ENCODE measurements at places on chromosomes 4 and X.
A peak's percentile ranks its signal among the peaks of the same experiment; 100 is the strongest.

DNA sequence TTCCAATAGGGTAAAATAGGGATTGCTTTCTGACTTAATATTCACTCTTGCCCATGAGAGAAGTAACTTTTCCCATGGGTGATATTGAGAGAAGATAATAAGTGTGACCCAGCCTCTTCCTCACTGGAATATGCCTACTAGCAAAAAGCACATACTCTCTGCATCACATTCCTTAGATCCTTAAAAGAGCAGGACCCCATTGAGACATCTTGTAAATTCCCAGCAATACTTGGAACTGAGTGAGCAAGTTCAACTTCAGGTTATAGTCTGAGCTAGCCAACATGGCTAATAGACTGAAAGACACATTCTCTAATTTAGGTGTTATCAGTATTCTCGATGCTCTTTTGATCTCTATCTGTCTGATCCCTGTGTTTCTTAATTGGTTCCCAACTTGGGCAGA, 1372.3 kb downstream of the STIM2 start:
- no peak for DNase-seq

DNA sequence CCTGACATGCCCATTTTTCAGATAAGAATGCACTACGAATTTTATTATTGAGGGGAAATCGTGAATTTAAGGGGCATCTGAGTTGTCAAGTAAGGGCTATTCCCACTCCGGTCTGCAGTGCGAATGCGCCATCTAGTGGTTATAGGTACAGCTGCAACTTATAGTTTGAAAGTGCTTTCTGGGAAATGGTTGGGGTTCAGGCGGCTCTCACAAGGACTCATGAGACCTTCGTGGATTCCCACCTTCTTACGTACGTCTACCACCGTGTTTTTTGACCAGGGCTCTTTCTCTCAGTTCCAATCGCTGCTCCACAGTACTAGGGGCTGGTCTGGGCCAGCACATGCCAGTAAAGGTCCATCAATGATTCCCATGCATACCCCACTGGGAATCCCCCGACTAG, 12.3 kb downstream of the MSL3 start:
- peak; percentile 77 for DNase-seq

DNA sequence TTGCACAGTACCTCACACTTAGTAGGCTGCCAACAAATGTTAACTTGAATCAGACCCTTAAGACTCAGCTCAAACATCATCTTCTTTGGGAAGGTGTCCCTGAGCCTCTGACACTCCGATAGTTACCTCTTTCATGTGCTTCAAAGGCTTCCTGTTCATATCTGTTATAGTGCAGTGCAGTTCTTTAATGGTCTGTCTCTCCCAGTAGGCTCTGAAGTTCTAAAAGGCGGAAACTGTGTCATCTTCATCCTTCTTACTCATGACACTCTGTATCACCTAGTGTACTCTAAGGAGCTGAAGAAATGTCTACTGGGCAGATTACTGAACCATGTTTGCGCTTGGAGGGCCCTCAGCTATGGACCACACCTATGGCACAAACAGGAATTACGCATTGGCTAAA, 2.1 kb upstream of the DIAPH2 start:
- DNase-seq, result no peak

GRCh38 chr4:38678078-38678477, 14.1 kb downstream of the KLF3 start:
- no peak for DNase-seq

DNA sequence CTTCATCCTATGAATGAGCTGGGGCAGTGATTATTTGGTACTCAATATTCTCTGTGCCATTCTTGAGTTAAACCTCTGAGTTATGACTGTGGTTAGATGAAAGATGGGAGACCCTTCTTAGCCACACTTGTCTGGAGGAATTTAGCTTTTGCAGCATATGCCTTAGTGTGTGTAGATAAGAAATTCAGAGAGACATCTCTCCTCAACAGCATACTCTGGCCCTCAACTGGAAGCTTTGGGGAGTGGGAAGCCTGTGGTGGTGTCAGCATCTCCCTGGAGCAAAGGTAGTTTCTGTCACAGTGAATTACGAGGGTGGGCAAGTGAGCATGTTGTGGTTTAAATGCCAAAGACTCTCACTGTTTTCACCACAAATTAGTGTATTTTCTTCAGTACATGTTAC, 58.7 kb downstream of the UGT2A3 start:
- no peak for DNase-seq

- DNase-seq, result peak; percentile 93
Measured at GRCh38 chr4:48212165-48212564, 57.5 kb downstream of the TEC start.

DNA sequence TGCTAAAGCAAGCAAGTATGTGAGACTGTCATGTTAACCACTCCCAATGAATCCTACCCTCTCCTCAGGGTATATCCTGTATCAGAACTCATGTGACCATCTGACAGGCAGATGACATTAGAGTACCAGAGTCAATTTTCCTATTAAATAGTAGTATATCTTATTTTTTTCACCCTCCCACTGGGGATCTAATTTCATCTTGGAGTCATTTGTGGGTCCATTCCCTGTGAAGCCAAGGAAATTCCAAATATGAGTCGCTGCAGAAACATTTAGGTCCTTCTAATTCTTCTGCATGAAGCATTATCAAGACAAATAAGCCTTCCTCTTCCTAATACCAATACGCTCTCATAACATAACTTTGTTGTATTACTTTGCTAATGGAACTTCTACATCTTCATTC, 52.2 kb upstream of the BLTP1 start:
- no peak for DNase-seq

GRCh38 chr4:54669831-54670230, 12.1 kb downstream of the KIT start:
- DNase-seq, result no peak

- DNase-seq, result peak; percentile 55
Measured at GRCh38 chr4:185304944-185305690, 90.6 kb downstream of the LRP2BP start.

DNA sequence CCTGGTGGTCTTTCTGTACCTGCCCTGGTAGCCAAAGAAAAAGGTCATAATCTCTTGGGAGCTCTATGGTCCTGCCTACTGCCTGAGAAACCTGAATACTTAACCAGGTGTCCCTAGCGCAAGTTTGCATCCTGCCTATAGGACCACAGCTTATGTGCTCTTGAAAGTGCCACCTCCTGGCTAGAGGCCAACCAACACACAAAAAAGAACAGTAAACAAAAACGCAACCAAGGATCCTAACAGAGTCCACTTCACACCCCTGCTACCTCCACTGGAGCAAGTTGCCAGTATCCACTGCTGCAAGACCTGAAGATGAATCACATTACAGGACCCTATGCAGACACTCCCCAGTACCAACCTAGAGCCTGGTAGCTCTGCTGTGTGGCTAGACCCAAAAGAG, 103.2 kb upstream of the PABPC5 start:
- DNase-seq, result no peak
